Hindlimb muscle (tissue), 1 donor: ENCODE measurements at places on chromosomes 12 and 14. TPM values are rescaled to one million over a fixed set of nuclear protein-coding genes. Genes with fewer than 3 reads are reported as not detected.

DNA sequence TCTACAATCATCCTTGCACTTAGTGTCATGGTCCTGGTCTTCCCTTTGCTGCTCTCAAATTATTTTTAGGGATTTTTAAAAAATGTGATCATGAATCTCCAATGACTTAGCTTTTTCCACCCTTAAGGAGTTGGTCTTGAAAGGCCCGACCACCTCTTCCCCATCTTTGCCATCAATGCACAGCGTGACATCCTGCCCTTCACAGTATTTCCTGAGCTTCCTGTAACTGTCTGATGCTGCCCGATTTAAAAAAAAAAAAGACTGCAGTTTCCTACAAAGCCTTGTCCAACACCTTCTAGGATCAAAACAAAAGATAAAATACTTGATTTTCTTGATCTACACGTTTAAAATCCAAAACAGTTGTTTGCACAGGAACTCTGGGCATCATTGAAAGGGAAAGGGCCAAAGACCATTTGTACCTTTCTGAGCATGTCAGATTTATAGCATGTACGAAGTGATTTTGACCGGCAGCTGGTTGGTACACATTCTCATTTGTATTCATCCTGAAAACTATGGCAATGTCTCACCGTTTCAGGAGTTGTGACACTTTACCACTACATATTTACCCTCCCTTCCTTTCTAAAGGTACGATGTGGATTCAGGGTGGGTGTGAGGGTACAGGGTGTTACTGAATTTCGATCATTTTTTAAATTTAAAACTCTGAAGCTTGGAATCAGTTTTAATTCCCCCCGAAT, 7.4 kb upstream of the ELK3 start:
- no peak for DNase-seq

TBX3 gene
- 34.4 TPM for polyA plus RNA-seq

GRCh38 chr12:65188179-65188701, 18.9 kb downstream of the LEMD3 start:
- no peak for DNase-seq

DNA sequence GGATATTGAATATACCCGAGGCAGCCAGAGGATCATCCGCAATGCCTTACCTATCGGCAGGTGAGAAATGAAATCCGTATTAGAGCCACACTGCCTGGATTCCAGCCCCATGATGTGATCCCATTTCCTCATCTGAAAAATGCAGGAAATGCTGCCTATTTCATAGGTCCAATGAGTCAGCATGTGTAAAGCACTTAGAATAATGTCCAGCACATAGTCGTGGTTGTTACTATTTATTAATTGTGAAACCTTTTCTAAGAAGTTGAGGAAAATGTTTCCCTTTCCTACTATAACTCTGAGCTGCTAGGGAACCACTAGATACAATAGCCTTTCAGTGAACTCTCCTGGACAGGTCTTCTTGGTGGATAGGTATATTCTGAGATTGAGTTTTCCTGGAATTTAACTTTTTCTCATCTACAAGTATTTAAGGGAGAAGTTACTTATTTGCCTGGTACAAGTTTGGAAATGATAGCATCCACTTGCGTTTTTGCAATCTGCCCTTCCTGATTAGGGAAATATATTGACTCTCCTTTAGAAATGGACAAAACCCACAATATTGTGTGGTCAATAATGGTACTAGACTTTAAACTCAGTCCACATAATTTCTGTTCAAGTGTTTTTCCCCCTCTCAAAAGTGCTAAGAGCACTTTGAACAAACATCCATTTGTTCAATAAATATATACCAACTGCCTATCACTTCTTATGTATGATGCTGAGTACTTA, 12.2 kb downstream of the POLR3B start:
- no peak for DNase-seq

GRCh38 chr14:75196468-75196867, 20.1 kb upstream of the TMED10 start:
- DNase-seq: no peak

DNA sequence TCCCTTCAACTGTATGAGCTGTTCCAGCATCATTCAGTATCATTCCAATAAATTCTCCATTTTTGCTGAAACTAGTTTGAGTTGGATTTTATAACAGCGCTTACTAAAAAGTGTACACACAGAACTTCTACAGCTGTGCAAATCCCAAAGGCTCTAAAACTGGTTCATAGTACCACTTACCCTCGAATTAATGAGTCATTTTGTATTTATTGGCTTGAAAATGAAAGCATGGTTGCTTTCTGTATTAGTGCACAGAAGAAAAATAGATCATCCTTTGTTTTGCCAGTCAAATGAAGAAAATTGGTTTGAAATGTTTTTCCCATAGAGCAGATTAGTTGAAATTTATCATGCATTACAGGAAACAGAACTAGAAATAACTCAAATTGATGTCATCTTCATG, 268.3 kb upstream of the CPNE8 start:
- peak; percentile 48 for DNase-seq

GRCh38 chr14:76904740-76905569, 78.7 kb downstream of the LRRC74A start:
- DNase-seq: no peak

GRCh38 chr14:72708222-72708621, 185.7 kb downstream of the DPF3 start:
- DNase-seq: no peak

- peak; percentile 69 for DNase-seq
Measured at GRCh38 chr14:51776102-51776894, 84.1 kb upstream of the GNG2 start.

DNA sequence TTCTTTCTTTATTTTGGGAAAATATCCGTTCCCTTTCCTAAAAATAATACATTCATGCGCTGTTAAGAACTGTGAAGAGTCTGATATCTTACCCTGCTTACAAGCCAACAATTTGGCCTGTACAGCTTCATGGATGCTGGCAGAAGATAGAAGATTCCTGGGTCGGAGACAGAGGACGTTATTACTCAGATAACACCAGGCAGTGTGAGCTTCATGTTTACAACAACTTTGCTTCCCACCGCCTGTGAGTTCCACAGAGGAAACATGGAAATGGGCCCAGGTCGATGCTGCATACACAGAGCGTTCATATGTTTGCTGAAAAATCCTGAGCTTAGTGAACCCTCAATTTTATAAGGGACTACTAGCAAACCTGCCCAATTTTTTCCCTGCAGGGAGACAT, 705.6 kb upstream of the SEL1L start:
- DNase-seq: no peak

DNA sequence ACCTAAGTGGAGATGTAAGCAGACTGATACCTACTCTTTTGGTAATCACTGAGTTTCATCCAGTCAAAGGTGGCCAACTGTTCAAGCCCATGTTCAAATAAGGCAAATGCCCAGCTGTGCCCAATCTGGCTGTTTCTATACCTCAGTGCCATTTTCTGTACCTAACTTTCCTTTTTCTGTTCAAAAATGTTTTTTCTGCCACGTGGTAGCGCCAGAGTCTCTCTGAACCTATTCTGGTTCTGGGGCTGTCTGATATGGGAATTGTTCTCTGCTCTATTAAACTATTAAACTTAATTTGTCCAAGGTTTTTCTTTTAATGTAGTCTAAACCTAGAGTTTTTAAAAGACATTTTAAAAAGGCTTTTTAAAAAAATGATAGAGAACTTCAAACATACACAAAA, 391.2 kb downstream of the NOVA1 start:
- peak; percentile 19 for DNase-seq

GRCh38 chr12:104723895-104724294, 234.2 kb downstream of the SLC41A2 start:
- no peak for DNase-seq

DNA sequence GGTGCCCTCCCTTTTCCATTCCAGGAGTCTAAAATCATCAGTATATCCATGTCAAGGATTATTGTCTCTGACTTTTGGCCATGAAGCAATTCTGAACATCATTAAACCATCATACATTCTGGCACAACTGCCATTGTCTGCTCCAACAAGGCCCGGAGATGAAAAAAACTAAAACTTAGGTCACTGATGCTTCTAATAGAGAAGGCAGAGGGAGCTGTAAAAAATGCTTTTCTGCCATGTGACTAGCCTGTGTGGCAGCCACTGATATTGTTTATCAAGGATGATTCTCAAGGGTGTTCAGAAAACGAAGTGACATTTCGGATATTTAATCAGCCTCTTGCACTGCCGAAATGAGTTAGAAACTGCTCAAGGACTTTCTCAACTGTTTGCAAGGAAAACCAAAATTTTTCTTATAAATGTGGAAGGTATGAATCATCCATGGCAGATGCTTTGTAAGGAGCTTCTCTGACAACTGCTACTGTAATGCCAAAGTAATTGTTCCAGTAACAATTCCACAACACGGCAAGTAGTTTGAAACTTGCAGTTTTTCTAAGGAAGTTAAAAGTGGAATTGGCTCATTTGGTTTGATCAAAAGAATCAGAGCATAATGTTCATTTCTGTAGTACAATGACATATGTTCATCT, 1076.5 kb upstream of the FLRT2 start:
- peak; percentile 28 for DNase-seq

DNA sequence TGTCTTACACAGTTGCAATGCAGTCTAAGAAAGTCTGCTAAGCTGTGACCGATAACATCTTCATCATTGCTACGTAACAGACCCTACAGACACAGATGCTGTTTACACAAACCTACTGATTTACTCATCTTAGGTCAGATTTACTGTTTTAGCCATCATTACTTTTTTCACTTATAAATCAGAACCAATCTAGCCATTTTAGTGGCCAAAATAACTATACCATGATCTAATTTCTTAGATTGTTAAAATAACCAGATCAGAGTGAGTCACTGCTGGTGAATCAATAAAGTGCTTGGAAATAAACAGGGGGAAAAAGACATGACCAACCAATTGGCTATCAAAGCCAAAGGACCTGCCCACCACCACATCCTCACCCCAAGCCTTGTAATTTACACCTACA, 57.0 kb upstream of the FOXN3 start:
- no peak for DNase-seq

GRCh38 chr12:75329918-75330826, at the start of gene CAPS2:
Gene CAPS2, minus strand, starts transcription at chr12:75330324. Its CDS starts 3,826 bp downstream, at chr12:75326498.
- peak; percentile 87 for DNase-seq

TMED8 gene
- 5.4 TPM for polyA plus RNA-seq

GRCh38 chr14:23071244-23071920, 14.1 kb upstream of the CDH24 start:
- DNase-seq: peak; percentile 87

PTCSC3 gene
- polyA plus RNA-seq: not detected

- DNase-seq: no peak
Measured at GRCh38 chr12:52681526-52682380, 1.5 kb upstream of the KRT1 start.

- no peak for DNase-seq
Measured at GRCh38 chr14:59374048-59374447, 91.1 kb downstream of the GPR135 start.

OLR1 gene
- 2.3 TPM for polyA plus RNA-seq

SLC38A4 gene
- 10.3 TPM for polyA plus RNA-seq

DERA gene
- 32.8 TPM for polyA plus RNA-seq

DNA sequence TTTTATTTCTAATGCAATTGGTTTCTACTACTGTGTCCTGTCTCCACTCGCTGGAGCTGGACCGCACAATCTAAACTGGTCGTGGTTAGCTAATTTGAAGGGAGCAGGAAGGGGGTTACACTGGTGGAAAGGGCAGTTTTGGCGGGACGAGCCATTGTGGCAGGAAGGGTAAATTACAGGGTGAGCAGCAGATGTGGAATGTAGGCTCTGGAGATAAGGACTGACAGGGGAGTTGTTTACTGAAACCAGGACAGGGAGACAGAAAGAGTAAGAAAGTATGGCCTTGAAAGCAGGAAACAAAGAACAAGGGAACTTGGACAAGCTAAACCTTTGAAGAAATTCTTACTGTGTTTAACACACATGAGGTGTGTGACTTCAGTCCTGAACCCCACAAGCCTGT, 147.8 kb downstream of the ATXN7L3B start:
- no peak for DNase-seq

CDKL1 gene
- polyA plus RNA-seq: 7.2 TPM

GRCh38 chr14:32710231-32710671, 228.4 kb upstream of the NPAS3 start:
- DNase-seq: peak; percentile 62

ATL1 gene
- polyA plus RNA-seq: 4.4 TPM

GRCh38 chr12:107749083-107749482, 11.9 kb downstream of the PRDM4 start:
- DNase-seq: no peak

- no peak for DNase-seq
Measured at GRCh38 chr12:98999559-98999958, 354.5 kb downstream of the APAF1 start.

DNA sequence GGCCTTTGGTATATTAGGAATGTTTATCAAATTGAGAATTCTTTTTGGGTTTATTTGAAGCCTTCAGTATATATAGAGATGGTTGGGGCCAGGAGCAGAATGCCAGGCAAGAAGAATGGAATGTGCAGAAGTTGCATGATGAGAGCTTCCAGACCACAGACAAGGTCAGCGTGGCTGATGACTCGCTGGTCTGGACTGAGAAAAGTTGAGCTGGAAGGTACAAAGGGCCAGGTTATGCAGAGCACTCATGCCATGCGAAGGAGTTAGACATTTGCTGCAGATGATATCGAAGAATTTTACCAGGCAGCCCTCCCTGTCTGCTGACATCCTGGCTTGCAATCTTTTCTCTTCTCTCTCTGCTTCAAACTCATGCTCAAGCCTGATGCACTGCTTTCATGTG, 196.2 kb upstream of the ARHGAP5 start:
- no peak for DNase-seq

IRF9 gene
- 32.6 TPM for polyA plus RNA-seq

GRCh38 chr14:102819176-102819628, 42.0 kb downstream of the TRAF3 start:
- DNase-seq: no peak

- no peak for DNase-seq
Measured at GRCh38 chr12:41336041-41336549, 148.0 kb downstream of the PDZRN4 start.

- DNase-seq: no peak
Measured at GRCh38 chr12:57234571-57235016, 5.1 kb downstream of the SHMT2 start.

DNA sequence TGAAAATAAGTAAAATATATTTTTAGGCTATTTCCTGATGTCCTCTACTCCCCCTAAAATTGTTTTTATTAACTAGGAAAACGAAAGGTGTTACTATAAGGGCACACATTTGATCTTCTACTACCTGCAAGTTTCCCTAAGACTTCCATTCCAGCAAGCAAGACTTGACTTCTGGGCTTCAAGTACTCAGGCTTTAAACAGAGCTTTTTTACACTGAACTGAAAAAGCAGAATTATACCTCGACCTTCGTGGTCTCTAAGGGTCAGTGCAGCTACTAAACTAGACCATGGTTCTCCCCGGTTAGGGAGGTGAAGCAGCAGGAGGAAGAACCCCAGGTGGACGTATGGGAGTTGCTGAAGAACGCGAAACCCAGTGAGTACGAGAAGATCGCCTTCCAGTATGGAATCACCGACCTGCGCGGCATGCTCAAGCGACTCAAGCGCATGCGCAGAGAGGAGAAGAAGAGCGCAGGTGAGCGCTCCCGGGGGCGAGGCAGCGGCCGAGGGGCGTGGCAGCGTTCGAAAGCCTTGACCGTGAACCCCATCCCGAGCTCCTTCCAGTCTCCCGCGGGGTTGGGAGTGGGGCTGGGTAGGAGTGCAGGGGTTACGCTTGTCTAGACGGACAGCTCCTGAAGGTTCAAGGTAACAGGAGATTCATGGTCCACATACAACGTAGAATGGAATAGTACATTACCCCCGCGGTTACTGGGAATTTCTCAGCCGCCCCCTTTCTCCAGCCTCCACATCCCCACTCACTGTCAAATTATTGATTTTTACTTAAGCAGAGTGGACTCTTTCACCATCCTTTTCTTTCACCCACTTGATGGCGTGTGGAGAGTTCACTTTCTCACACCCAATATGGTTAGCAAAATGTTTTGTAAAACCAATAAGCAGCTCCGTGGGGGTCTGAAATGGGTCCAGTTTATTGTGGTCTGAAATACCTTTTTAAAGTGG, 47.6 kb downstream of the MYBPC1 start:
- no peak for DNase-seq

LRRC23 gene
- 9.3 TPM for polyA plus RNA-seq
